ENCODE measurements at places on chromosomes 12 and 14.

DNA sequence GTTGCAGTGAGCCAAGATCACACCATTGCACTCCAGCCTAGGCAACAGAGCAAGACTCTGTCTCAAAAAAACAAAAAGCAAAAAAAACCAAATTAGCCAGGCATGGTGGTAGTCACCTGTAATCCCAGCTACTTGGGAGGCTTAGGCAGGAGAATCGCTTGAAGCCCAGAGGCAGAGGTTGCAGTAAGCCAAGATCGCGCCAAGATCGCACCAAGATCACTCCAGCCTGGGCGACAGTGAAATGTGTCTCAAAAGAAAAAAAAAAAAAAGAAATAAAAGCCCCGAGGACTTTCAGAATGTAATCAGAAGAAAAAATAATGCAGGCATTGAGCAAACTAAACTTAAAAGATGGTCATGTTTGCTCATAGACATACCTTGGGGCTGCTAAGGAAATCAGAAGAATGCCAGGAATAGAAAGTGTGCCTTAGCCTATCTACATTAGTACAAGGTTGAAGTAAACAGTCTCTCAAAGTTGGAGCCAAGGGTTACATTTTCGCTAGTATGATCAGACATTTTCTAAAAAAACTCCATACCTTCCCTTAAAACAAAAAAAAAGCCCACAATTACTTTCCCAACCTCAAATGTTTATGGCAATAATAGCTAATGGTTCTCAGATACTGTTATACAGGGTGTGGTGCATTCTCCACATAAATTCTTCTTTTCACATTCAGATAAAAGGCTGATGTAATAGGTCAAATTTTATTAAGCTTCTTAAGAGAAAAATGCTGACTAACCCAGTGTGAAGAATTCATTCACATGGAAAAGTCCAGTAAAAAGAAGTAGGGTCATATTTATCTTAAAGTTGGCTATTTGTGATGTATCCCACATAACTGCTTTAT is 15.8 kb downstream of the DTD2 start:
- DNase-seq = no peak

GRCh38 chr12:113088971-113089756 is 32.6 kb downstream of the DTX1 start:
- peak; percentile 69 for DNase-seq

DNA sequence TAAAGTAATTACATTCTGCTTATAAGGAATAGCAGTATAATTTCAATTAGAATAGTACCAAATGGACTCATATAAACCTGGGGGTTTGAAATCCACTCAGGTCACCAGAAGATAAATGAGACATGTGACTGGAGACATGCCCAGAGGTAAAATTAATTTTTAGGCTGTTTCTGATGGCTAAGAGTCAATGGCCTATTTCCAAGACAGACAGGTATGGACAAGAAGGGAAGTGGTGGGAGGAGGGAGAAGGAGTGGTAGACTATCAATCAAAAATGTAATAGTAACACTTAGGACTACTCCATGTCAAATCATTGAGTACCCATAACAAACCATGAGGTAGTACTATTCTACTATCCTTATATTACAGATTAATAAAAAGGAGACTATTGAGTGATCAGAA is 544.0 kb downstream of the GALC start:
- DNase-seq = no peak

GRCh38 chr12:107411792-107412535 is 273.6 kb upstream of the PWP1 start:
- DNase-seq = no peak

DNA sequence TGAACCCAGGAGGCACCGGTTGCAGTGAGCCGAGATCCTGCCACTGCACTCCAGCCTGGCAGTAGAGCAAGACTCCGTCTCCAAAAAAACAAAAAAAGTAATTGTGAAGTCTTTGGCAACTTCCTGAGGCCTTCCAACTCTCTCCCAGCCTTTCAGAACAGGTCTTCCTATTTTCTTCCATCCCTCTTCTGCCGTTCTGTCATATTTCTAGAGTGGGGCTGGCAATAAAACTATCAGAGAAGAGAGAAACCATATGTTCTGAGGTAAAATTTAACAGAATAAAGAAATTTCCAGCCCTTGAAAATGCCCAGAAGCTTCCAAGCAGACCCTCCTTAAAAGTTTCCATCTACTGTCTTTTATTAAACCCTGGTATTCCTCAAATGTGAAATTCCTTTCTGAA is 100.4 kb downstream of the HMGA2 start:
- no peak for DNase-seq

- no peak for DNase-seq
These were observed 13.3 kb downstream of the ANKRD9 start for GRCh38 chr14:102496331-102496691.

DNA sequence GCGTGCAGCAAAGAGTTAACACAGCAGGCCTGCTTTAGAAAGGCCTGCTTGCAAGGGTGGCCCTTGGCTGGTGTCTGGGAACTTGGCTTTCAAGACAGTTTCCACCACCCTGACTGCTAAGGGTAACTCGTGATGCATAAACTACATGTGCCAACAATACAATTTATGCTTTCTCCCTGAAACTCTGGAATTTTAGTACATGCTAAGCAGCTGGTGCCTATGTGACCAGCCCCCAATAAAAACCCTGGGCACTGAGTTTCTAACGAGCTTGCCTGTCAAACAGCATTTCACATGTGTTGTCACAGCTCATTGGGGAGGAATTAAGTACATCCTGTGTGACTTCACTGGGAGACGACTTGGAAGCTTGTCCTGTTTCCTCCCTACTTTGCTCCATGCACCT is 133.1 kb downstream of the SLC5A8 start:
- no peak for DNase-seq

DNA sequence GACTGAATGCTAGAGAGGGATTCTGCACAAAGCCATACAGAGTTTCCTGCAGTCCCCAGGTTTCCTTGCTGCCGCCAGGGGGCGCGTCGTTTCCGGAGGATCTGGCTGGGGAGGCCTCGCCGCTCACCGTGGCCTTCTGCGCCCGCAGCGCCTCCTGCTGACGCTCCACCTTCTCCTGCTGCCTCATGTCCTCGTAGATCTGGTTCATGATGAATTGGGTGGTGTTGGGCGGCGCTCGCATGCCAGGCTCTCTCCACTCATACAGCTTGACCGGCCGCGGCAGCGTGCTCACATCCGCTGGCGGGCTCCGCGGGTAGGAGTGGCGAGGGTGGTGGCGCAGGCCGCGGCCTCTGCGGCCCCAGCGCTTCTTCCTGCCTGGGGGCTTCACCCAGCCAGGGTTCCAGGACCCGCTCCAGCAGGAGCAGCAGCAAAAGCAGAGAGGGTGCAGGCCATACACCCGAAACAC is 987 bp downstream of the CCER1 start:
- no peak for DNase-seq

DNA sequence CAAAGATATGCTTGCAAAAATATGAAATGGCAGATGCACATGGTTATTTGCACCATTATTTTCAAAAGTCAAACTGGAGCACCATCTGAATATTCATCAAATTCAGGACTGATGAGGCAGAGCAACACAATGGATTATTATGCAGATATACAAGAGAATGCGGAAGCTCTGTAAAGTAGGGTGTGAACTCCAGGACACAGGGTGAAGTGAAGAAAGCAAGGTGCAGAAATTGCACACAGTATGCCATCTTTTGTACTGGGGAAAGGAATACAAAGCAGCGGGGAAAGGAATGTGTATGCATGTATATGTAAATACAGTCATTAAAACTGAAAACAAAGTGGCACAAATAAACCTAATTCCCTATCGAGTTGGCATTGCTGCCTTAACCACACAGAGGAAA is 22.7 kb upstream of the CLEC4E start:
- DNase-seq = no peak

GRCh38 chr12:15928870-15929571 is 17.9 kb downstream of the DERA start:
- no peak for DNase-seq

All from stimulated activated CD4-positive, alpha-beta T cell treated with anti-CD3 and anti-CD28 coated beads, Interleukin-4, amount 100 ng/mL, for 24 hours (primary cell).